Skin of body (tissue), 3 donors: ENCODE measurements at places on chromosomes 7 and 10. TPM values are rescaled to one million over a fixed set of nuclear protein-coding genes. Genes with fewer than 3 reads are reported as not detected.

GRCh38 chr7:142616121-142616643 is 133.1 kb upstream of the PRSS1 start:
- no peak for DNase-seq

GRCh38 chr7:33287738-33288137 is 158.4 kb downstream of the BBS9 start:
- DNase-seq = no peak

DNA sequence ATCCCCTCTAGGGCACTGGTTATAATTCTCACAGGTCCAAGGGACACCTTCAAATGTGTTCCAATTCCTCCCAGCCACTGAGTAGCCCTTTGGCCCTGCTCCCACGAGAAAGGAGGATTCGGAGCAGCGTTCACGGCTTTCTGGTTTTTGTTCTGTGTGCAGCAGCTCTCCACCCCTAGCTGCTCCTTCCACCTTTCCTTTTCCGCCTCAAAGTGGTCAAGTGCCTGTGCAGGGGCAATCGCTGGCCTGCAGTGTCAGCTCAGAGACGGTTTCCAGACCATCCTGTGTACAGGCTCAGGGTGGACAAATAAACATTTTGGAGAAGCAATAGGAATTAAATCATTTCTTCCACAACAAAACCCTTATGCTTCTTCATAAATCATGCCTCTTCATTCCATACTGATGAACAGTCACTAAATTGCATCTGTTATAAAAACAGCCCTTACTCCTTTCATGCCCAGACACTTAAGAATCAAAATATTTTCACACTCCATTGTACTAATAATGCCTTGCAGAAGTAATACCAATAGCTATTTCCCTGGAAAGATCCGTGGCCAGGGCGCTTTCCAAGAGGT is 1.1 kb downstream of the KIAA1549 start:
- DNase-seq = no peak

DNA sequence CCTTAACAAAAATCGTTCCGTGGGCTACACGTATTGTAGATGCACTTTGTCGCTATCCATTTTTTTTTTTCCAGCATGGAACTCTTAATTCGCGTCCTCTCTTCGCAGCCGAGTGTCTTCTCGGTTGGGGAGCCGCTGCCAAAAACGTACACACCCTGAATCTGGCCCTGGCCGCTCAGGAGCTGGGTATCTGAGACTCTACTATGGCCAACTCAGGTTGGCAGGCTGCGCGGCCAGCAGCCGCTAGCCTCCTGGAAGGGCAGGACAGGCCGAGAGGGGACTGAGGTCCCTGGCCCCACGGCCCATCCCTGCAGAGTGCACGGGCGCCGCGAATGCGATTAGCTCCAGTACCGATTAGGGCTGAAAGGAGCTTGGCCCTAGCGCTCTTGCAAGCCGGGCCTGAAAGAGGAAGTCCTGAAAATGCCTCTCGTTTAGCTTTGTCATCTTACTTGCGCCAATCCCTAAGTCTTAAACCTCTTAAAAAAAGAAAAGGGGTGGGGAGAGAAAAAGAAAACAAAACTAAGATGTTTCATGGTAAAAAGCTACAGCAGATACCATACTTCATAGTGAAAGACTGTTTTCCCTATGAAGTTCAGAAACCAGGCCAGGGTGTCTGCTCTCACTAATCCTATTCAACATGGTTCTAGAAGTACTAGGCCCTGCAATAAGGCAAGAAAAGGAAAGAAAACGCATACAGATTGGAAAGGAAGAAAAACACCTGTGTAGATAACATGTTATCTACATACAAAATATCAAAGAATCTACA is 113.2 kb upstream of the RHEB start:
- no peak for DNase-seq

GRCh38 chr7:158650821-158651225 is 53.8 kb downstream of the NCAPG2 start:
- DNase-seq = no peak

DNA sequence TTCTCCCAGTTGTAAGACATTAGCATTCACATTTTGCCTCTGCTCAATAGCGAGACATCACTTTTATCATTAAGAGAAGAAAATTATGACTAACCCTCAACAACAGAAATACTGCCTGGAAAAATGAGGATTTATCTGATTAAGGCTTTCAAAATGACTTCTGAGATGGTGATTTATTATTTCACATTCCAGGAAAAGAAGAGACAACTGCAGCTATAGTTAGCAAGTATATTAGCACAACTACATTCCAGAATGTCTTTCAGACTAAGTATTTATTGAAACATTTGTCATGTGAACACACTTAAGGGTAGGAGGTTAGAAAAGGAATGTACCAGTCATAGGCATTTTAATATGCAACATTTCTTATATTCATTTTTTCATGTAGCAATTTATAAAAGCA is 162.0 kb downstream of the IQUB start:
- no peak for DNase-seq

DNA sequence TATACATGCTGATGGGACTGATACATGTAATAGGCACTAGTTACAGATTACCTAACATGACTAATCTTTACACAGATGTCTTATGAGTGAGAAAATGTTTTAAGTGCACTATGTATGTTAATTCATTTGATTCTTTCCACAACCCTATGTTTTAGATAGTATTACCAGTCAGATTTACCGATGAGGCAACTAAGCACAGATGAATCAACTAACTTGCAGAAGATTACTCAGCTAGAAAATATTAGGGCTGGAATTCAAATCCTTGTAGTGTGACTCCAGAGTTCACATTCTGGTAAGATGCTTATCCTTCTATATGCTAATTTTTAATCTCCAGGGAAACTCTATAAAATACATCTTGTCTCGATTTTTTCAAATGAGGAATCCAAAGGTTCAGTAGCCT is 964.9 kb downstream of the REEP3 start:
- DNase-seq = no peak

ASNS gene
- 8.4 TPM for total RNA-seq

GRM8 gene
- 1.9 TPM for total RNA-seq

GNAT3 gene
- total RNA-seq = not detected

ARID5B gene
- 68.3 TPM for total RNA-seq
